ENCODE measurements at places on chromosomes 2 and 18.
A peak's percentile ranks its signal among the peaks of the same experiment; 100 is the strongest.

GRCh38 chr18:80200932-80201672, 46.2 kb downstream of the PARD6G start:
- DNase-seq = no peak

DNA sequence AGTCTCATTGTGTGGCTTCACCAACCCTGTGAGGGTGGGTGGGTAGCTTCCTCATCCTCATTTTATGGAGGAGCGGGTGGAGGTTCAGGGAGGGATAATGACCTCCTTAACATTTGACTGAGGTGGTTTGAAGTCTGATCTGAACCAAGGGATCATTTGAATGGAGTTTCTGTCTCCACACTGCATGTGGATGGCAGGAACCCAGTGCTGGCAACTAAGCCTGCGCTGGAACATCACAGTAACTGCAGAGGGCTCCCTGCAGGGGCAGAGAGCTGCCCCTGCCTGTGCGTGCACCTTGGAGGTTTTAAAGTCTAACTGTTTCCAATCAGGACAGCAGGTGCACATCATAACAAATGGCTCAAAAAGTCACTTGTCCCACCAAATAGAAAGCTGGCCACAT, 3.3 kb downstream of the AGAP1 start:
- DNase-seq = peak; percentile 17

DNA sequence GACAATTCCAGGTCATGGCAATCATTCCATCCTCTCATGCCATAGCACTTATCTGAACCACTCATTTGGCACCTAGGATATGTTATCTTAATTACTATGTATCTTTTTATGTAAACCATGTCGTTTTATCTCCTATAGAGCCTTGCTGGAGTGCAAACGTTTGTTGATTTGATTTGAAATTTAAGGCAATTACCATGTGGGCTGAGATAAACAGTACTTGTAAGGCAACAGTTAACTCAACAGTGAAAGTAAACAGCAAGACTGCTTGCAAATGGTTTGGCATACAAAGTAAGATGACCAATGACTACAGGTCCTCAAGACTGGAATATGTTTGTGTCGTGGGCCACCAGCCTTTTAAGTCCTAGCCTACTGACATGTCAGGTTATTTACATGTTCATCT, 133.7 kb upstream of the ZFP36L2 start:
- no peak for DNase-seq

GRCh38 chr2:1964659-1965058, 220.3 kb upstream of the PXDN start:
- DNase-seq = no peak

DNA sequence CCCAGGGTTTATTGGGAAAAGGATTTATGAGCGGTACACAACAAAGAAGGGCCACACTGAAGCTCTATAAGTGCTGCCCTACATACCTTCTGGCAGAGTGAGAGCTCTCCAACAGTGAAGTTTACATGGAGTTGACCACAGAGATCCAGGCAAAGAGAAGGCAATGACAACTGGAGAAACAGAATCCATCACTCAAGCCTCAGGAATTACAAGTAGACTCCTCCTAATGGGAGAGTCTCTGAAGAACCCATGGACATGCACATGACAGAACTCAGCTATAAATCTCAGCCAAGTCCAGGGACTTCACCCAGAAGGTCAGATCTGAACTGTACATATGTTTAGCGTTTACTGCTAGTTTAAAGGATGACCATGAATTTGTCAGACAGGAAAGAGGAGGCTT, 164.7 kb downstream of the DNAH7 start:
- DNase-seq = no peak

DNA sequence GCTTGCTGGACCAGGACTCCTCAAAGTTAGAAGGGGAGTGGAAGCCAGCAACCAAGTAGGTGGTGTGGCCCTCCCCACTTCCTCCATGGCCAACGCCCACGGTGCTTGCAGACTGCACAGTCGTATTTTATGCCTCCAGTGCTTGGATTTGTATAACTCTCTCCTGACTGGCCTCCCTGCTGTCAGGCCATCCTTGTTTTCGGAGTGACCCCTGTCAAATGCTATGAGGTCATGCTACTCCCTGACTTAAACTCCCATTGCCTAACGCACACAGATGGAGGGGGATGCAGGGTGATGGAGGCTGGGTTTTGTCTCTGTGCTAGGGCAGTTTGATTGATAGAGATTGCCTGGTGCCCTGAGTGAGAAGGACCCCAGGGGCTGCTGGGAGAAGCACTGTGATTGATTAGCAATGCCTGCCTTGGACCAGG, 36.1 kb downstream of the GLI2 start:
- DNase-seq = no peak

DNA sequence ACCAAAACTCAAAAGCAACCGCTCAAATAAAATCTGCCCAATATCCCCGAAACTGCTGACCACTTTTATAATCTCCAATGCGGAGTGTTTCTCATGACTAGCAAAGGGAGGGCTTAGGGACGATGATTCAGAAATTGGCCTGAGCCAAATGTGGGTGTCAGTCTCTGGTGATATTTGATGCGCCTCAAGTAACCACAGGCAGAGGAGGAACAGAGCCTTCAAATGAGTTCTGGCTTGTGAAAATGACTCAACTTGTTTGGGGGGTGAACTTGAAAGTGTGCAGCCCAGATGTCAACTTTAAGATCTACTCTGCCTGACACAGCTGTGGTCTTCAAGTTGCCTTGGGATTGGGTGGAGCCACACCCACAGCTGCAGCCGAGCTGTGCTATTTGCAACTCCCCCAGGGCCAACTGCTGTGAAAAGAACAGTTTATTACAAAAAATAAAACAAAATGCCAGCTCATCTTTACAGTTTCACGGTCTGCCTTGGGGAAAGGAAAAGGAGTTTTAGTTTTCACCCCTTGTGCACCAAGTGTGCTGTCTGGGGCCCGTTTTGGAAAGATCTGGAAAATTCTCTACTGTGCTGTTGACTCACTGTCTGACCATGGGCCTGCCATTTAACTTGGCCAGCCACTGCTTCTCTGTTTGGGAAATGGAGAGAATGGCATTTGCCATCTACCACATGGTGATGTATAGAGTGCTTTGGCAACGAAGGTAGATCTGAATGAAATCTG, 222.1 kb downstream of the MTX2 start:
- no peak for DNase-seq

GRCh38 chr2:156491176-156491575, 55.0 kb downstream of the GPD2 start:
- no peak for DNase-seq
